Dermis microvascular lymphatic vessel endothelial cell (primary cell): ENCODE measurements at places on chromosomes 7 and 10. TPM values are rescaled to one million over a fixed set of nuclear protein-coding genes. Genes with fewer than 3 reads are reported as not detected.

The FAM180A gene
- total RNA-seq: not detected in 2 replicates

The DGKI gene
- 0.64 and 3.5 TPM in 2 replicates for total RNA-seq

The LEP gene
- not detected in 2 replicates for total RNA-seq

The DNAJC12 gene
- 3.7 and 3.9 TPM in 2 replicates for total RNA-seq

The MAGI2 gene
- total RNA-seq: 0.26 and 0.89 TPM in 2 replicates

The RBP3 gene
- not detected in 2 replicates for total RNA-seq

The NODAL gene
- not detected in 2 replicates for total RNA-seq

The FAM25A gene
- total RNA-seq: not detected in 2 replicates

The GPNMB gene
- 0.13 TPM in 1 of 2 replicates, not detected in the other for total RNA-seq

The PLAC9 gene
- total RNA-seq: 0.63 and 3.7 TPM in 2 replicates

- DNase-seq: no peak
These were observed 251.3 kb upstream of the CHRM2 start for GRCh38 chr7:136617176-136617575.

GRCh38 chr7:69864822-69865221 lies 266.5 kb downstream of the AUTS2 start:
- no peak for DNase-seq

GRCh38 chr10:108521827-108522492 lies 1357.5 kb upstream of the SORCS1 start:
- DNase-seq: peak; percentile 49

GRCh38 chr10:79005126-79005810 lies 63.5 kb upstream of the ZMIZ1 start:
- no peak for DNase-seq

DNA sequence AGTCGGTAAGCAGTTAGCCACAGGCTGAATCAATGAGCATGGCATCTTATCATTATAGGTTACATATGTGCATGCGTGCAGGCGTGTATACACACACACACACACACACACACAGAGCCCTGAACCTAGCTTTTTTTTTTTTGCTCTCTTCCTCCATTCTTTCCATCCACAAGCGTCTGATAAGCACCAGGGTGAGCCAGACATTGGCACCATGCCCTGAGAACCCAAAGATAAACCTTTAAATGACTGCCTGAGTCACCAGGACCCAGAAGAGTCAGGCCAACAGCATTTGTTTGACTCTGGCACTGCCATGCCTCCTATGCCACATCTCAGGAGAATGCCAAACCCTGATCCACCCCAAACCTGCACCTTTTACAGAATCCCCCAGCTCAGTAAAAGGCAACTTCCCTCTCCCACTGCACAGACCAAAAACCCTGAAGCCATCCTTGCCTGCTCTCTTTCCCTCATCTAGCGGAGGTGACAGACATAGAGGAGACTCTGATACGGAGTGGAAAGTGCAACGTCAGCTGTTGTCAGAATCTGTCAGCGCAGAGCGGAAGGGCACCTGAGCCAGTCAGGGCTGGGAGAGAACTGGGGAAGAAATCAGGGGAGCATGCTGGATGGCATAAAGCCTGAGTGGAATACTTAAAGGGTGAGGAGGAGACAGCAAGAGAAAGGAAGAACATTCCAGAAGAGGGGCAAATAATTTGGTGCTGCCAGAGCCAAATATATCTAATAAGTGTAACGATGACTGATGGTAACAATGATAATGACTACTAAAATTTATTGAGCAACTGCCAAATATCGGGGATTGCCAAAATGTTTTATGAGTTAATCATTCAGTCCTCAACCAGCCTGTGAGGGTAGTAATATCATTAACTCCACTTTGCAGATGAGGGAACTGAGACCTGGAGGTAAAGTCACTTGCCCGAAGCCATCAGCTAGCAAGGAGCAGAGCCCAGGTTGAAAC lies 3.2 kb downstream of the PARP12 start:
- DNase-seq: peak; percentile 92

DNA sequence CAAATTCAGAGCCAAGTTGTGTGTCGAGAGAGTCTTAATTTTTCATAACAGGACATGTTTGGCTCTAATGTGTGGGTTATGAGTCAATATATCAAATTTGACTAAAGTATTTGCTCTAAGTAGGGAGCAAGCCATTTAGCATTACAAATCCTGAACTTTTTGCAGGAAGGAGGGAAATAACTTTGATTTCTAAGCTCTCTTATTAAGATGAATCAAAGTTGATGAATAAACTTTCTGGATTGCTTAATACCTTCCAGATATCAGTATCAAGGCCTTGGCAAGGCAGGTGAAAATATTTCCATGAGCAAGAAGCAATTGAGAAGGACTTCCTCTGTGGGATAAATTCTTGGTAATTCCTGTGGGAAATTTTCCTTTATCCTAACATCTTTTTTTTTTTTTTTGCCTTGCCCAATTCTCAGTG lies 258.8 kb downstream of the AHR start:
- DNase-seq: no peak

- DNase-seq: no peak
These were observed 11.4 kb downstream of the ACTR1A start for GRCh38 chr10:102491136-102491535.

DNA sequence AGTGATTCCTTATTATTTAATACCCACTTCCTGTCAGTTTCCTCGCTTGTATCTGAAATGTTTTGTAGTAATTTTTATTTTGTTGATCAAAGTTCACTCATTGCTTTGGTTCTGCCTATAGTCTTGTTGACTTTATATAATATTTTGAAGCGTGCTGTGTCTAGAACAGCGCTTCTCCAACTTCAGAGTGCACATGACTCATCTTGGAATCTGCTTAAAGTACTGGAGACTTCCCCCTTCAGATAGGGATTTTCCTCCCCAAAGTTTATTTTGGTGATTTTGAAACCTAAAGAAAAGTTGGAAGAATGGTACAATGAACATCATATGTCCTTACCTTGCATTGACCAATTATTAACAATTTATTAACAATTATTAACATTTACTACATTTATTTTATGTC lies 5.8 kb downstream of the COMTD1 start:
- DNase-seq: no peak

DNA sequence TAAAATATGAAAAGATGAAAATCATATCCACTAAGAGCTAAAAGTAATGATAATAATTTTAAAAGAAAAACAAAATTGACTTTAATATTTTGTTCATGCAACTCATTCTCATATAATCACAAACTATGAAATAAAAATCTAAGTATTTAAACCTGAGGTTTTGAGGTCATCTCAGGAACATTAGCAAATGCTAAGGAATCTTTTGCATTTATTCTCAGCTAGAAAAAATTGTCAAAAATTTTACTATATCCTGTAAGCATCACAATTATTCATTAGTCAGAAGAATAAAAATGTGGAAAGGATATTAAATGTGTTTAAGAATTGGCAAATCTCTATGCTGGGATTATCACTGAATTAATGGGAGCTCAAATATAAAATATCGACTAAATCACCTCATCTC lies 36.8 kb upstream of the TAX1BP1 start:
- DNase-seq: no peak

GRCh38 chr7:123070702-123071286 lies 75.3 kb upstream of the TAS2R16 start:
- DNase-seq: peak; percentile 4

- DNase-seq: no peak
These were observed 114.4 kb downstream of the PTPRN2 start for GRCh38 chr7:158473221-158473620.

- no peak for DNase-seq
These were observed 124.4 kb upstream of the SP8 start for GRCh38 chr7:20911081-20911480.

DNA sequence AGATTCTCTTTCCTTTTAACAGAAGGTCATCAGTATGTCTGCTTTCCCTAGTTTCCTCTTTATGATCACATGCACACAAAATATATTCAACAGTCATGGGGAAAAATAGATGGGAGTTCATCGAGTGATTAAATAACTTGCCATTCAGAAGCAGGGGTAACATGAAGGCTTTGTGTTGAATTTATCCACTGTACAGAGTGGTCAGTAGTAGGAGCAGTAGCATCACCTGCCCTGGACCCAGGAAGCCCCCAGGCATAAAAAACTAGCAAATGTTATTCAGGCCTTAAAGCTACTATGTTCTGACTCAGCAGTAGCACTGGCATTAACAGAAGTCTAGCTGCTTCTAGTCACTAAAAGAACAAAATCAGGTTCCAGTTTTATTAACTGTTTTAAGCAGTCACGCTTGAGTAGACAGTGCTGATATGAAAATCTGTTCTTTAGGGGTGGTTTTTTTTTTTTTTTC lies 31.4 kb upstream of the FAM133B start:
- DNase-seq: no peak

GRCh38 chr10:2296179-2296891 lies 559.0 kb upstream of the ADARB2 start:
- no peak for DNase-seq

- DNase-seq: peak; percentile 70
These were observed 25.6 kb downstream of the KIFBP start for GRCh38 chr10:69014171-69014570.

- DNase-seq: no peak
These were observed 94.6 kb upstream of the RNF32 start for GRCh38 chr7:156545979-156546378.

DNA sequence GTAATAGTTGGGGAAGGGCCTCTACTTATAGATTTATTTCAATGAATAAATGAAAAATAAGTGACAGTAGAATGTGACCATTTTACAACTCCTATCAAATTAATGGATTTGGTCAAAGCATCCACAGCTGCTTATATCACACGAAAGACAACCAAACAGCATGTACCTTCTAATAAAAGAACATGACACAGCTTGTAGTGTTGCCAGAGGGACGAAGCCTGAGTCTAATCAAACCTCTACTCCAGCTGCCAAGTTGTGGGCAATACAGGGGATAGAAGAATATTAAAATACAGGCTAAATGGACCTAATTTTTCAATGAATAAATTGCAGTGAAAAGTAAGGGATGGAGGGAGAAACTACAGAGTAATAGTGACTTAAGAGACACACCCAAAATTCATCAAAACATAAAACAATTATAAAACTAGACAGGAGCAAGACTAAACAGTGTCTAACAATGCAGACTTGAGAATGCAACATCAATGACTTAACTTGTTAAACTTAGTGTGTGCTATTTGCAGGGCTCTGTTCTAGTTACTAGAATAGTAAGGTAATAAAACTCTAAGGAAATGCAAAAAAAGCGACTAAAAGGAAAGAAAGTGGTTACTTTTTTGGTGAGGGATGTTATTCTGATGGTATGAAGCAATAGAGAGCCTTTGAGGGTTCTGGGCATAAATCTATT lies 853.8 kb downstream of the GRM8 start:
- no peak for DNase-seq

DNA sequence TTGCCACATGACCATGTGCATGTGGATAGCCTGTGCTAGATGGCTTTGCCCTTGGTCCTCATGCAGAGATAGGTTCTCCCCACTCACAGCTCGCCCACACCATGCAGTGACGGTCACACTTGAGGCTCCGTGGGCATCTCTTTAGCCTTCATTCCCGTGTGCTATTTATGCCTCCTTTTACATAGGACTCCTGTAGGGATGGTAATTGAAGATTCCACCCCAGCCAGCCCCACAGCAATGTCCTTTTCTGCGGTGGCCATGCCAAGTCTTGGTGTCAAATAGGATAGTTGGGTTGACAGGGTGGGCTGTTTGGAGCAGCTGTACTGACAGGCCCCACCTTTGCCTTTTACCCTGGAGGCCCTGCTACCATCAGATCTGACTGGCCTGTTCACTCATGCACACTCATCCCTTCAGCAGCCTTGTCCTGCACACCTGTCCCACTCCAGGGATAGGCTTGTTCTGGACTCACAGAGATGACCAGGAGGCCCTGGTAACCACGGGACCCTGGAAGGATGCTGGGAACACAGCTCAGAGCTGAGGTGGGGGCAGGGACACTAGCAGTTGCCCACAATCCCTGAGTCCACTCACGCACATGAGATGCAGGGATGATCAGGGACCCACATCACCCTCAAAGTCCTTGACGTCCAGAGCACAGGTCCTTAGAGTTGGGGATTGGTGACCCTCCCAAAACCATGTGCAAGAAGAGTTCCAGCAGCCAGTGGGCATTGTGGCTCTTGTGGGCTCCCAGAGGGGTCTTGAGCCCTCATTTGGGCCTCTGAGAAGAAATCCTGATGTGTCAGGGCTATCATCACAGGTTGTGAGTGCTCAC lies 71.2 kb downstream of the ADCY1 start:
- DNase-seq: no peak

DNA sequence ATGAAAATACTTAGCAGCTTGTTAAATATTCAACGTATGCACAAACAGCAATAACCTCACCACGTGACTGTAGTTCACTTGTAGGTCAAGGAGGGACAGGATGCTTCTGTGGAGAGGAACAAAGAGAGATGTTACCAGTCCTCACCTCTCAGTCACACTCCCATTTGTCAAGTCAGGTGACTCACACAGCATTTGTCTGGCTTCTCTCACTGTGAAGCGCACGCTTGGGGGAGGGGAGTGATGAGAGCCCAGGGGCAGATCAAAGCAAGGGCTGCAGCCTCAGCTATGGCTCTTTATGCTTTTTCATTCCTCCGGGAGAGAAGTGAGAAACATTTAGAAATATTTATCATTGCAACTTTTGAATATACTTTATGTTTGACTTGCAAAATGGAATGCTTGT lies 2.9 kb upstream of the RBM20 start:
- no peak for DNase-seq

- no peak for DNase-seq
These were observed 31.0 kb downstream of the AHR start for GRCh38 chr7:17329440-17329839.

GRCh38 chr7:138962561-138963270 lies 18.5 kb downstream of the KIAA1549 start:
- no peak for DNase-seq

DNA sequence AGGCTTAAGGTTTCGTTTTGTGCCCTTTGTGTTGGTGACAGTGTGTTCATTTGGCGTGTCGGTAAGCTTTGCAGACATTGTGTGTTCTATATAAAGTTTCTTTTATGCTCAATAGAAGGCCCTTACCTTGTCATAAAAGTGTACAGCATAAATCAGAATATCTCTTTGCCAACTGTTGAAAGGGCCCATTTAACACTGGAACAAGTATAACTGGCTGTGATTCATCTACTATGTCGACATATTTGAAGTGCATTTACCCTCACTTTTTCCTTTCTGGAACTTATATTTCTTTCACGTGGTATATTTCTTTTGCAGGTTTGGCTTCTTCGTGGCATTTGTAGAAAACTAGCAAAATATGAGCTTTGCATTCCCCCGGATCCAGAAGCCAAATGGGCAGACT lies 32.7 kb downstream of the EEPD1 start:
- no peak for DNase-seq

DNA sequence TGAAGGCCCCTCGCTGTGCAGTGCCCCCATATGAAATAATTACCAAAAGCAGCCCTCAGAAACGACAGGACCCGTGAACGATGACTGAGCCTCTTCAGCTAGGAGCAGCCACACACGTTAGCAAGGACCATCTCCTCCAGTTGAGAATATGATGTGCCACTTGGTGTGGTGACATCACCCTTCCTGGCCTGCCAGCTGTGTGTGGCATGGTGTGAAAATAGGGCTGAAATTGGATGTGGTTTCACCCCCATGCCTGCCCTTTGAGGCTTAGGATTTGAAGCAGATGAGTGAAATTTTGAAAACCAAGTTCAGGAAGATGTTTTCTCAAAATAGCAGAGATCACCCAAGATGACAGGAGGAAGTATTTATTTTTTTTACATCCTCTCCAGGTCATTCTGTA lies 49.1 kb upstream of the BTBD16 start:
- DNase-seq: no peak

GRCh38 chr7:55975988-55976633 lies 11.7 kb downstream of the NIPSNAP2 start:
- no peak for DNase-seq

GRCh38 chr7:98626460-98627412 lies 9.7 kb downstream of the NPTX2 start:
- no peak for DNase-seq
